Endothelial cell of umbilical vein (primary cell): ENCODE measurements at places on chromosomes 3 and 15.

GRCh38 chr15:99174567-99175395 is 69.9 kb downstream of the SYNM start:
- no peak for DNase-seq

DNA sequence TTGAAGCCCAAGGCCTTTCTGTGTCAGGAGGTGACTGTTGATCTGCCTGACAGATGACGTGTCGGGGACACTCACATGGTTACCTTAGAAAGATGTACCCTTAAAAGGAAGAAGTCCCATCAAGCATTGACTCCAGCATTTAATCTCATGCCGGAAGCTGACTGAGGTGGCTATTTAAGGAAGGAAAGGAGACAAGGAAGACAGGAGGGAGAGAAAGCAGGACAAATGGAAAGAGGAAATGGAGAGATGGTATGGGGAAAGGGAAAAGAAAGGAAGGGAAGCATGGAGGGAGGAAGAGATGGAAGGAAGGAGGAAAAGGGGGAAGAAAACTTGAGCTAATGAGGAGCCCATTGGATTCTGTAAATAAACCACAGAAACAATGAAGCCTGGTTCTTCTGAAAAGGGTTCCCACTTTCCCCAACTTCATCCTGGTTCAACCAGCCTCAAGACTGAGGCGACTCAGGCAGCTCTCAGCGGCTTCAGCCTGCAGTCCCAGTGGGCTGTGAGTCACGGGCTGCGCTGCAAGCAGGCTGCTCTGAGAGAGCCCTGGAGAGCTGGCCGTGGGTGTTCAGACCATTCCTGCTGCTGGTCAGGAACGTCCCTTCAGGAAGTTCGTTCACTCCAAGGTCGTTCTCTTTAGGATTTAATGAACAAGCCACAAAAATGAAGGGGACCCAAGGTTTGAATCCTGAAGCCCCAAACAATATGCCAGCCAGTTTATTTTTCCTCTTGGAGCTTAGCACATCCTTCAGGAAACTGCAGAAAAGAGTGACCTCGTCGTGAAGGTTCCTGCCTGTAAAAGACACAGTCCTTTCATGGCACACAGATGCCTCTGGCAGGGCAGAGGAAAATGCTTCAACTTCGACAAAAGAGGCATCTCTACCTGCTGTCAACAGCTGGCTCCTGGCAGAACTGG is 69.6 kb upstream of the THBS1 start:
- DNase-seq: peak; percentile 72

GRCh38 chr15:101476756-101477155 is 12.8 kb downstream of the PCSK6 start:
- no peak for DNase-seq

DNA sequence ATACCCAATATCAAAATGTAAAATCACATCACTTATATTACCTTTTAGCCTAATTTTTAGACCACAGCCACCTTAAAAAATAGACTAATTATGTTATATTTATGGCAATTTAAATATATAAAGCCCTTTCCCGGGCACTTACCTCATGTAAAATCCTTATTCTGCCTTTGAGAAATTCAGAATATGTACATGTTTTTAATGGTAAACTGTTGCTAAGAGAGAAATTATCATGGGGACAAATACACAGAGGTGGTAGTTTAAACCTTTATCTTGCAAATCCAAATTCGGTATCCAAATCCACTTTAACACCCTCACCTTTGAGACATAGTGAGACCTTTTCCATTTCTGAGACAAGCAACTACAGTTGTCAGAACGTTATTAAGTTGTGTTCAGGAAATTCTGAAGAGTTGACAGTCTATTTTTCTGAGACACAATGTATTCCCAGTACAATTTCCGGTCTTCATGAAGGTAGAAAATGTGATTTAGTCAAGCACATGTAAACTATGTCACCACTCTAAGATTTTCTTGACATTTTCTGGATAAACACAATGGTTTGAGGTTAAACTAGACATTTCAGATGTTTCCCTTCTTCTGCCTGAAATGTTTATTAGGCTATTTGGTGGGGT is 10.6 kb upstream of the VGLL3 start:
- no peak for DNase-seq

DNA sequence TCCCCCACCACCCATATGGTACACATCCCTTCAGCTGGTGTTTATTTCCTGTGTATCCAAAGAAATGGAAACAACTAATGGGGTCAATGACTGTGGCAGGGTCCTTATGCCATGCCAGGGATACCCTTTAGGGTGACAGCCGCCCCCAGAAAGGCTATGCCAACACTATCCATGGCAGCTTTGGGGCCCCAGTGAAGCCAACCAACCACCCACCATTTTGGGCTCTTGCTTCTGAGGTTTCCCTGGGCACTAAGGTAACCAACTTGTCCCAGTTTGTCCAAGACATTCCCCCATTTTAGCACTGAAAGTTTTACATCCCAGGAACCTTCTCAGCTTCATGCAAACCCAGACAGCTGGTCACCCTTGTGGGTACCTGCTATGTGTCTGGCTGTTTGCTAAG is 233.1 kb downstream of the VPS13C start:
- no peak for DNase-seq

- no peak for DNase-seq
Observed at GRCh38 chr15:85120351-85121113, 138.9 kb downstream of the PDE8A start.

- DNase-seq: no peak
Observed at GRCh38 chr3:43338295-43338694, 52.0 kb downstream of the SNRK start.

GRCh38 chr3:171286580-171287249 is 173.5 kb downstream of the TNIK start:
- DNase-seq: peak; percentile 58

- no peak for DNase-seq
Observed at GRCh38 chr3:89533275-89533674, 425.9 kb downstream of the EPHA3 start.

- DNase-seq: no peak
Observed at GRCh38 chr3:46442576-46443530, 21.9 kb downstream of the LTF start.

DNA sequence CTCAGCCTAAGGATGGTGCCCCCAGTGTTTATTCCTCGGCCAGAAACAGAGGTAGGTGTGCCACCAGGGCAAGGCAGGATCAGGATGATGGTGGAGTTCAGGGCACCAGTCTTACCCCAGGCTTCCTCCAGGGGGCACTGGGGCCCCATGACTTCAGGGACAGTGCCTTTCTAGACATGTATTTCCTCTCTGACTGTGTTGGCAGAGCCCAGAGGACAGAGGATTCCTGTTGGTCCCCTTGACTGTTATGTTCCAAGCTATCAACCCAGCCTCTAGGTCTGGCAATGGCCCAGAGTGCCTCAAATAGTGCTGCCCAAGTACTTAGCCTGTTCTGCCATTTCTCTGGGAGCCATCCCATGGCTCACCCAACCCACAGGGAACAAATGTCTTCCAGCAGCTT is 2.8 kb downstream of the HEMK1 start:
- peak; percentile 69 for DNase-seq

- no peak for DNase-seq
Observed at GRCh38 chr3:175598740-175599139, 739.6 kb downstream of the NAALADL2 start.

- DNase-seq: no peak
Observed at GRCh38 chr3:40477666-40478065, 744 bp downstream of the ZNF619 start.

DNA sequence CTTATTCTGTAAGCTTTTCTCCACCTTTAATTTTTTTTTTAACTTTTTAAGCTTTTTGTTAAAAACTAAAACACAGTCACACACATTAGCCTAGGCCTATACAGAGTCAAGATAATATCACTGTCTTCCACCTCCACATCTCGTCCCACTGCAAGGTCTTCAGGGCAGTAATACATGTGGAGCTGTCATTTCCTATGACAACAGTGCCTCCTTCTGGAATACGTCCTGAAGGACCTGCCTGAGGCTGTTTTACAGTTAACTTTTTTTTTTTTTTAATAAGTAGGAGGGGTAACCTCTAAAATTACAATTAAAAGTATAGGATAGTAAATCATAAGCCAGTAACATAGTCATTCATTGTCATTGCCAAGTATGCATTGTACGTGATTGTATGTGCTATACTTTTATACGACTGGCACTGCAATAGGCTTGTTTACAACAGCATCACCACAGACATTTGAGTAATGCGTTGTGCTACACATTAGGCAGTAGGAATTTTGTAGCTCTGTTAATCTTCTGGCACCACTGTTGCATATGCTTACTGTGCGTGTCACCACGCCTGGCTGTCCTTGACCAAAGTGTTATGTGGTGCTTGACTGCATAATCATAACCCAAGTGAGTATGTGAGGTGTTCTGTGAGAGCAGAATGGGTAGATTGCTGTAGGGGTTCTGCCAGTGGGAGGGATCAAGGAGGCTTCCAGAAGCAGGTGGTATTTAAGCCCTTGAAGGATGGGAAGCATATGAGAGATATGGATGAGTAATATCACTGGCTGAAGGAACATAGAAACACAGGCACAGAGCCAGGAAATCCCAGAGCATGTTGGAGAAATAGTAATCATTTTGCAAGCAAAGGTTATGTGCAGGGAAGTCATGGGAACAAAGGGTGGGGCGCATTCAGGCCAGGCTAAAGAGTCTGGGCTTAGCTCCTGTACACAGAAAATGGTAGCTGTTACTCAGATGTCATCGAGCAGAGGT is 18.3 kb downstream of the FBXO22 start:
- DNase-seq: peak; percentile 77

GRCh38 chr15:37100966-37101215 is 542 bp upstream of the MEIS2 start:
- no peak for DNase-seq

- DNase-seq: no peak
Observed at GRCh38 chr15:65996901-65997300, 127.6 kb downstream of the RAB11A start.

DNA sequence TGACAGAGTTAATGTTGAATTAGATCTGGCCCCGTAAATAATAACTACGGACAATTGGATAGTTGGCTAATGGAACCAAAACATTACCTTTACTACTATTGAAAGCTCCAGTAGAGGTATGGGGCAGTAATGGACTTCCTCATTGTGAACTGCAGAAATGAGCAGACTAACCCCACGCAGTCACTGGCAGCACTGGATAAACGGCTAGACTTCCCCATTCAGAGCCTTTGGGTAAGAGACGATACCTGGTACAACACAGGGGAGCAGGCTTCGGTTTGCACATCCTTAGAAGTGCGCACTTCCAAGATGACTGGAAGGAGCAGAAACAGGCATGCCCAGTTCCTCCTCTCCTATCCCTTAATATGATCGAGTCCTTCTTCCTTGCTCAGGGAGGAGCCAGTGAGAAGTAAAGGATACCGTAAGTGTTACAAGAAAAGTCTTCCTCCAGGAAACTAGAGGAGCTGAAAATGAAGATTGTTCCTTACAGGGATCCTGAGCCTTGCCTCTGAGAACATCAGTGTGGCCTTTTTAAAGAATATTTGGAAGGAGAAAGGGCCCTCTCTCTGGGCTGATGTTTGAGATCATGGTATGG is 100.5 kb upstream of the NECTIN3 start:
- no peak for DNase-seq

GRCh38 chr15:89888214-89888804 is 5.5 kb downstream of the AP3S2 start:
- peak; percentile 56 for DNase-seq

- DNase-seq: peak; percentile 34
Observed at GRCh38 chr15:77208241-77208640, 137.3 kb upstream of the TSPAN3 start.

- no peak for DNase-seq
Observed at GRCh38 chr3:196055683-196056270, 26.1 kb downstream of the TFRC start.

- no peak for DNase-seq
Observed at GRCh38 chr3:32958509-32958908, 7.1 kb downstream of the CCR4 start.

DNA sequence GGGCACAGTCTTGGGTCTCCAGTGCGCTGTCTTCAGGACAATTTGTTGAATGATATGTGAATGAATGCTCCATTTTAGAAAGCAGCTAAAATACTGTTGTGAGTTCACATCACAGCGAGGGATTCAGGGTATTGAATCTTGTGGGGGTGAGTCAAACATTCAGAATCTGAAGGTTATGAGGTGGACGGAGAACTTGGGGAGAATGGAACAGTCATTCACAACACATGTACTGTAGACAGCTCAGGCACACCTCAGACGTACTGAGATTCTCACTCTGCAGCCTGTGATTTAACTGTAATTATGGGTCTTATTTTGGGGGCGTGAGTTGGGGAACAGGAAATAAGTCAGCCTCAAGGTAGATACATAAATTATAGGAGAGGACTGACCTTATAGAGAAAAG is 13.9 kb downstream of the CRYBG3 start:
- DNase-seq: no peak

DNA sequence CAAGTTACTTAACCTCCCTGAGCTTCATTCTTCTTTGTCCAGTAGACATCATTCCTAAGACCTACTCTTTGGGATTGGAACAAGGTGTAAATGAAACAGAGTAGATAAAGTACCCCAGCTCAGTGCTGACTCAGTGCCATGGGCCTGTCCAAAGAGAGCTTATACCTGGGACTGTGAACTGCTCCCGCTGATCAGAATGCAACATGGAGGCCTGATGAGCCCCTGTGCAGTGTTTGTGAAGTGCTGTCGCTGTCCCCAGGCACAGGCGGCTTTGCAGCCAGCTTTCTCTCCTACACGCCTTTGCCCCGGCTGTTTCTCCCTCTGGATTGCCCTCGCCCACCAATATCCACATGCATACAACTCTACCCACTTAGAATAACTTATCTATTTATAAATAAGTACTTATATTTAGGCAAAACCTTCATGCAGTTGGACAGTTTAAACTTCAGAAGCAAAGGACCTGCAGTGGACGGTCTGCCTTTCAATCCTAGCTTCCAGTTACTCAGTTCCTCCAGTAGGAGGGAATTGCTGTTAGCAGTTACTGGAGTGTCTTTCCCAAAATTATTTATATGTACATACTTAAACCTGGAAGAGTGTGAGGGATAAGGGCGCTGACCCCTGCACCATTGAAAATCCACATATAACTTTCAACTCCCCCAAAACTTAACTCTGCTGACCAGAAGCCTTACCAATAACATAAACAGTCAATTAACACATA is 80.0 kb downstream of the CORO2B start:
- DNase-seq: no peak

DNA sequence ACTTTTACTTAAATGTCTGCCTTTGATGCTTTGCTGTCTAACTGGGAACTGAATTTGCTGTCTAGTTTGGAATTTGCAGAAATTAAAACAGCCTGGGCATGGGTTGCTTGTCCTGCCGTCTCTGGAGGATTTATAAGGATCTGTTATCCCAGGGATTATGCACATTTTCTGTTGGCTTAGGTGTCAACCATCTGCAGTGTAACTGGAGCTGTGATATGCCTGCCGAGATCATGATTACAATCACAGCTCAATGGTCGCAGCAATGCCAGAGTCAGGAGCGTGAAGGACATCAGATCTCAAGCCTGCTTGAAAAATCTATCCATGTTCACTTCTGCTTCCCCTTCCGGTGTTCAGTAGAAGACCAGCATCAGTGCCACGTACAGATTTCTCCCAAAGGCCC is 41.8 kb upstream of the SETMAR start:
- DNase-seq: no peak

- no peak for DNase-seq
Observed at GRCh38 chr3:68271145-68271544, 616.7 kb upstream of the SUCLG2 start.

GRCh38 chr15:23038726-23039142 is 635 bp downstream of the TUBGCP5 start:
- peak; percentile 54 for DNase-seq
